ENCODE measurements at places on chromosomes 2 and 18. TPM values are rescaled to one million over a fixed set of nuclear protein-coding genes. Genes with fewer than 3 reads are reported as not detected.
A peak's percentile ranks its signal among the peaks of the same experiment; 100 is the strongest.

GRCh38 chr2:175057078-175057685 lies 52.0 kb upstream of the CHN1 start:
- no peak for DNase-seq

- DNase-seq, result no peak
Observed at GRCh38 chr2:152298754-152299153, 36.2 kb upstream of the FMNL2 start.

- DNase-seq, result no peak
Observed at GRCh38 chr2:160039166-160039903, 23.1 kb downstream of the PLA2R1 start.

DNA sequence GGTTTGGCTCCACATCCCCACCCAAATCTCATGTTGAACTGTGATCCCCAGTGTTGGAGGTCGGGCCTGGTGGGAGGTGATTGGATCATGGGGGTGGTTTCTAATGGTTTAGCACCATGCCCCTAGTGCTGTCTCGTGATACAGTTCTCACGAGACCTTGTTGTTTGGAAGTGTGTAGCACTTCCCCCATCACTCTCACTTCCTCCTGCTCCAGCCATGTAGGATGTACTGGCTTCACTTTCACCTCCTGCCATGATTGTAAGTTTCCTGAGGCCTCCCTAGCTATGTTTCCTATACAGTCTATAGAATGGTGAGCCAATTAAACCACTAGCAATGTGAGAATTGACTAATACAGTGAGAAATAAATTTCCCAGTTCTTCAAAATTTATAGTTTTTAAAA lies 325.9 kb downstream of the FSIP2 start:
- no peak for DNase-seq

- peak; percentile 53 for DNase-seq
Observed at GRCh38 chr2:190679813-190680591, 31.1 kb downstream of the NAB1 start.

DNA sequence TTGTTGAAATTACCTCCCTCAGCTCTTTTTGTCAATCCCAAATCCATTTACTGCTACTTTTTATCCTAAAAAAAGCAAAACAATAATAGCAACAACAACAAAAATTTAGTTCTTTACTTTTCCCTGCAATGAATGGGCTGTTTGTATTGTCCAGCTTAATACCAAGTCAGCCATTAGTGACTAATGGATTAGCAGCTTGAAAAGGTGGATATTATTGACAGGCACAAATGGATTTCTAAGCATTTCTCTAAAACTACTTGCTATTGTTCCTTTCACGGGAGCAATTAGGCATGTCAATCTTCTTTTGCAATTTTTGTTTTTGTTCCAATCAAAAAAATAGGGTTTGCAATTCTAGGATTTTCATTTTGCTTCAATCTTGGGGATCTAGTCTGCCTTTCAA lies 32.1 kb upstream of the SPAG16 start:
- DNase-seq, result no peak

DNA sequence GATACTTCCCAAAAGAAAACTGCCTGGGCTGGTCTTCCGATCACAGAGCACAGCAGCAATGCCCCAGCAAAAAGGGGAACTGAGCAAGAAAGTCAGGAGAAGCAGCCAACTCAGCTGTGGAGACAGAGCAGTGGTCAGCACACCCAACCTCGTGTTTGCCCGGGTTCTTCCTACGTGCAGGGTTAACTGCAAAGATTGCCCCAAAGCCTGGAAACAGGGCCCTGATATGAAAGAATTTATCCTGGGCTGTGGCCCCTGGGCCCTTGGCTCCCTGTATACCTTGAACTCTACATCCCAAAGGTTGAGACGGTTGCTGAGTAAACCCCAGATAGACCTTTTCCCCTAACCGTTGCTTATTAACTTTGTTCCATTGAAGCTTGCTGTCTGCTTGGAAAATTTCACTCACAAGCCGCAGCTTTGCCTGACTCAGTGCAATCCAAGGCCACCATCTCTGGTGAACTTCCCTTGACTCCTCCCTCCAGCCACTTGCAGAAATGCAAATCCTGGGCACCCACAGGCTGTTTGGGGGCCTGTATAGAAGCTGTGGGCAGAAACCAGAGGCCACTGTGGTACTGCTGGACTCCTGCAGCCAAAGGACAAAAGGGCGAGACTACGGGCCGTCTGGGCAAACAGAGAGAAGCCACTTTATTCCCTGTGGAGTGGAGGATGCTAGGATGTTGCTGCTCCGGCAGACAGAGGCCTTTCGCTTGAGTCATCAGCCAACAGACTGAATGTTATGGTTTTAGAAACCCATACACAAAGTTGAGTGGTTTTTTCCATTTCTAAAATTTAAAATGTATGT lies 18.2 kb downstream of the NRP2 start:
- DNase-seq, result peak; percentile 90

GRCh38 chr2:46509804-46510203 lies 30.4 kb downstream of the TMEM247 start:
- no peak for DNase-seq

Gene CREG2
- not detected for total RNA-seq

Gene EGR4
- total RNA-seq, result not detected

All from SJSA1 (cell line).